ENCODE measurements at places on chromosomes 1 and 21.
A peak's percentile ranks its signal among the peaks of the same experiment; 100 is the strongest.

DNA sequence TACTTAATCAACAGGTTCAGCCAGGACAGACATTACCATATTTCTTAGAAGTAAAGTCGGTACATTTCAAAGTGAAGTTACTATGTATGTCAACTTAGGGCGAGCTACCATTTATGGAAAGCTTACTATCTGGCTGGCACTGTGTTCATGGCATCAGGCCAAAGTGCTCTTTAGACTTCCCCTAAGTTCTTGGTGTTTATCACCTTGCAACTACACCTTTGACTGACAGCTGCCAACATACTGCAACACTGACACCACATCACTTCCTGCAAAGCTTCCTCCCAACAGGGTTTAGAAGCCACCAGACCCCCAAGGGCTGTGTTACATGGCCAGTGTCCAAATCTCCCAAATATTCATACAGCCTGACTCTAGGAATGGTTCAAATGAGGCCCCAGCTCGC, 61.0 kb downstream of the TIAM1 start:
- DNase-seq: no peak

- DNase-seq: peak; percentile 35
Observed at GRCh38 chr1:7669559-7670311, 101.4 kb upstream of the VAMP3 start.

- no peak for DNase-seq
Observed at GRCh38 chr1:50976111-50976889, 6.3 kb downstream of the CDKN2C start.

DNA sequence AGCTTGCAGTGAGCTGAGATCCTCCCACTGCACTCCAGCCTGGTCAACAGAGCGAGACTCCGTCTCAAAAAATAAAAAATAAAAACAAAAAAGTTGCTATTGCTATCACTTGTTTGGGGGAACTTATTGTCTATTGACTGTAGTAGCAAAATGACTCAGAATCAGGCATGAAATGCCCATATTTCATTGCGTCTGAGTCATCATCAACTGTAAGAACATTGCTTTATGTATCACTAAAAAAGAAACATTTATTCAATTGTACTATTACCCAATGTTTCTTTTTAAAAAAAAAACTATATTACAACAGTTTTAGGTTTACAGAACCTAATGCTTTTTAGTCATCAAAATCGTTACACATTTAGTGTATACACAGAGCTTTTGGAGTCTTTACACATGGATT, 91.0 kb upstream of the FMN2 start:
- no peak for DNase-seq

- no peak for DNase-seq
Observed at GRCh38 chr21:32403201-32403777, 9.2 kb upstream of the EVA1C start.

DNA sequence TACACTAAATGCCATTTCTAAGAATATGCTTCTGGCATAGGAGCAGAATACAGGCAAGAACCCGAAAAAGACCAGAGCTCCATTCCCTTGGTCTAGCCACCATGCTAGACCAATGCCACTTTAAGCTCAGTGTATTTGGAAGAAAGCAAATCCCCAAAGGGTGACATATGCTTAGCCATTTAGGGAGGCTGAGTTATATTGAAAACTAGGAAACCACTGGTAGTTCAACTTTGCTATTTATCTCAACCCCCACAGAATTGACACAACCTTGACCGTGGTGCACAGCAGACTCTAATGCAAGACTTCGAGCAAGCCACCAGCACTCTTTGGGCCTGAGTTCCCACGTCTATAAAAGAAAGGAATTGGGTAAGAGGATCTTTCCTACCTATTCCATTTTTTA, 167.9 kb downstream of the ADSS2 start:
- no peak for DNase-seq

- DNase-seq: peak; percentile 20
Observed at GRCh38 chr1:164786980-164787833, 228.2 kb downstream of the PBX1 start.

GRCh38 chr1:74005533-74005932, 192.4 kb downstream of the LRRIQ3 start:
- DNase-seq: no peak

DNA sequence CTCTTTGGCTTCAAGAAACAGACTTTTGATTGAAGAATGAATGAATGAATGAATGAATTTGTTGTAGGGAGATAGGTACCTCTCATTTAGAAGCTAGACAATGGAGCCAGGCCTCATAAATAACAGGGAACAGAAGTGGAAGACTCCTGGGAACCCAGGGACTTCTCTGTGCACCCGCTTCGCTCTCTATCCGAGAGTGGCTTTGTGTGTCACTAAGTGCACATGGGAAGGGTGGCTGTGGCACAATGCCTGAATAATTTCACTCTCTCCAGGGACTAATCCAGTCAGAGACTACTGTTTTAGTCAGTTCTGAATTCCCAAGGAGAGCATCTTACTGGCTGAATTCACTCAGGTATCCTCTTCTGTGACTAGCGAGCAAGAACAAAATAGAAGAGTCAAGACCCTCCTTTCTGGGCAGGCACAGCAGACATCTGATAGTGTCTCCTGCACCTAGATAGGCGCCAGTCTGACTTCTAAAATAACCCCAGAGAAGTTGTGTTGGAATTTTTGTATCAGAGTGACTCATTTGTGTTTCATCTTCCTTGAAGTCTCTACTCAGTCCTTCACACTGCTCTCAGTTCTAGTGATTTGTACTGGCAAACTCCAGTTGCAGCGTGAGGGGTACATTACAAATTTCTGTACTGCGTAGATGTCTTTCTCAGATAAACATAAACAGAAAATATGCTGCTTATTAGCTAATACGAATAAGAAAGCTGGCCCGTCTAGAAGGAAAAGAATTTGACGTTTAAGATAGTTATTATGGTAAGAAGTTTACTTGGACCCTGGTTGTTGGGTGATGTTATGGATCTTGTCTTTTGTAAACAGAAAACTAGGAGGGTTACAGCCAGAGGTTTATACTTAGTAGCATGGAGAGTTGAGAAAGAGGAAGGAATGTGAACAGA, 34.0 kb downstream of the BACH1 start:
- DNase-seq: no peak

- no peak for DNase-seq
Observed at GRCh38 chr1:10776190-10776905, 20.1 kb downstream of the CASZ1 start.

DNA sequence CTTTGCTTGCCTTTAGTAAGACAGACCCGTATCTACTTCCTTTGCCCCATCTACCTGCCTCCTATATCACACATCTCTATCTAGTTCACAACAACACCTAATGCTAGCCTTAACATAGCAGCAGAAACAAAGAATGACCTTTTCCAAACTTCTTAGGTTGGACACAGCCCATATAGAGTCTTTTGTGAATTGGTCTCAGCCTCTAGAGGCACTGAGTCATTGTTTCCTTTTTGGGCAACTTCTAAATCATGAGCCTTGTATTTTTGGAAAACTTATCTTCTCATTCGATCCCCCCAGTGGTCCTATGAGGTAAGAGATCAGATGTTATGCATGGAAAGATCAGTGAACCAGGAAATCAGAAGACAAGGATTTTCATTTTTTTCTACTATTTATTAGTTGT, 679.4 kb upstream of the USP24 start:
- no peak for DNase-seq

DNA sequence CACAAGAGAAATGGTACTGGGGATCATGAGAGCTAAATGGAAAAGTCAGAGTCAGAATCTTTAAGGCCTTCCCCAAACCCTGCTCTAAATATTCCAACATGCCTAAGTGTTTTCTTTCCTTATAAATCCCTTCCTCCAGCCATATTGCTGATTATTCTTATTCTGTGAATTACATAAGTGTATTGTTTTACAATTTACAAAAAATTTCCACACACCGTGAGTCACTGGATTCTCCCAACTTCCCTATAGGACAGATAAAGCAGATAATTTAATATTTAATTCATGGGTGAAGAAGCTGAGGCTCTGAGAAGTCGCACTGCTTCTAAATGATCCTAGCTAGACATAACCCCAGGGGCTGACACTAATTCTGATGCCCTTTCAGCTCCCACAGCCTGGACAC, 243.3 kb upstream of the JUN start:
- DNase-seq: no peak

DNA sequence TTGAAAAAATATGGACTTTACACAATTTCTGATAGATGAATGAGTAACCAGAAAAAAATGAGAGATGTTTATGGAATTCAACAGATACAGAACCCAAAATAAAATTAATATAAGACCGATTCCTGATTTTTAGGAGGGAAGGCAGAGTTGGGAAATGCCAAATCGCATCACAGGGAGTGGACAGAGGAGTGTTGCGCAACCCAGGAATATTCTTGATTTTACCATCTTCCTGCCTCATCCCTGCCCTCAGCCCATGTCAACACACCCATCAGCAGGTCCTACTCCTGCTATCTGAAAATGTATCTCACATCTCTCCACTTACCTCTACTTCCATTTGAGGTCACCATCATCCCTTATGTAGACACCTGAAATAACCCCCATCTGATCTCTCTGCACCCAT, 221.0 kb downstream of the DSCAM start:
- DNase-seq: no peak
